ENCODE measurements at places on chromosomes 13 and 19. TPM values are rescaled to one million over a fixed set of nuclear protein-coding genes. Genes with fewer than 3 reads are reported as not detected.
A peak's percentile ranks its signal among the peaks of the same experiment; 100 is the strongest.

DNA sequence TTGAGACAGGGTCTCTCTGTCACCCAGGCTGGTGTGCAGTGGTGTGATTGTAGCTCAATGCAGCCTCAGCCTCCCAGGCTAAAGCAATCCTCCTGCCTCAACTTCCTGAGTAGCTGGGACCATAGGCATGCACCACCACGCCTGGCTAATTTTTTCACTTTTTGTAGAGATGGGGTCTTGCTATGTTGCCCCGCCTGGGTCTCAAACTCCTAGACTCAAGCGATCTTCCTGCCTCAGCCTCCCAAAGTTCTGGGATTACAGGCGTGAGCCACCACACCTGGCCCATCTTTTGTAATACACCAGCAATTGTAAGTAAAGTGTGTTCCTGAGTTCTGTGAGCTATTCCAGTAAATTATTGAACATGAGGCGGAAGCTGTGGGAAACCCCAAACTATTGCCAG, 6.7 kb downstream of the PLA2G4C start:
- no peaks in the 10 kb centered on the region for H3K4me1 ChIP-seq
- no peak for DNase-seq
- no peak overlapping the region for H3K27ac ChIP-seq
- H3K36me3 ChIP-seq = no peaks in the 10 kb centered on the region

GRCh38 chr13:33467556-33467955, 182.0 kb upstream of the STARD13 start:
- H3K4me1 ChIP-seq = no peaks in the 10 kb centered on the region
- no peak overlapping the region for H3K27ac ChIP-seq
- DNase-seq = no peak
- no peaks in the 10 kb centered on the region for H3K27me3 ChIP-seq
- no peak overlapping the region for H3K4me3 ChIP-seq
- no peaks in the 10 kb centered on the region for H3K36me3 ChIP-seq

DNA sequence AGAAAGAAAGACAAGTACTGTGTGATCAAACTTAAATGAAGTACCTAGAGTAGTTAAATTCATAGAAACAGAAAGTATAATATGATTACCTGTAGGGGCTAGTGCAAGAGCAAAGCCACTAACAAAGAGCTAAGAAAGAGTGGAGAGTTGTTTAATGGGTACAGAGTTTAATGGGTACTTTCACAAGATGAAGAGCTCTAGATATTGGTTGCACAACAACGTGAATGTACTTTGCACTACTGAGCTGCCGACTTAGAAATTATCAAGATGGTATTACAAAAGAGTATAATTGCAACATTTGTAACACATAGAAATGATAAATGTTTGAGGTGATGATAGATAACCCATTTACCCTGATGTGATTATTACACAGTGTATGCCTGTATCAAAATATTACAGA, 140.3 kb upstream of the GPC6 start:
- no peak overlapping the region for H3K4me3 ChIP-seq
- no peak overlapping the region for H3K27ac ChIP-seq
- H3K36me3 ChIP-seq = no peaks in the 10 kb centered on the region
- H3K4me1 ChIP-seq = no peaks in the 10 kb centered on the region
- no peaks in the 10 kb centered on the region for H3K27me3 ChIP-seq

GRCh38 chr13:67138970-67139369, 91.2 kb downstream of the PCDH9 start:
- H3K4me1 ChIP-seq = peaks cover 6% of the 10 kb centered on the region
- no peak for DNase-seq
- no peaks in the 10 kb centered on the region for H3K36me3 ChIP-seq
- H3K4me3 ChIP-seq = no peak overlapping the region

DNA sequence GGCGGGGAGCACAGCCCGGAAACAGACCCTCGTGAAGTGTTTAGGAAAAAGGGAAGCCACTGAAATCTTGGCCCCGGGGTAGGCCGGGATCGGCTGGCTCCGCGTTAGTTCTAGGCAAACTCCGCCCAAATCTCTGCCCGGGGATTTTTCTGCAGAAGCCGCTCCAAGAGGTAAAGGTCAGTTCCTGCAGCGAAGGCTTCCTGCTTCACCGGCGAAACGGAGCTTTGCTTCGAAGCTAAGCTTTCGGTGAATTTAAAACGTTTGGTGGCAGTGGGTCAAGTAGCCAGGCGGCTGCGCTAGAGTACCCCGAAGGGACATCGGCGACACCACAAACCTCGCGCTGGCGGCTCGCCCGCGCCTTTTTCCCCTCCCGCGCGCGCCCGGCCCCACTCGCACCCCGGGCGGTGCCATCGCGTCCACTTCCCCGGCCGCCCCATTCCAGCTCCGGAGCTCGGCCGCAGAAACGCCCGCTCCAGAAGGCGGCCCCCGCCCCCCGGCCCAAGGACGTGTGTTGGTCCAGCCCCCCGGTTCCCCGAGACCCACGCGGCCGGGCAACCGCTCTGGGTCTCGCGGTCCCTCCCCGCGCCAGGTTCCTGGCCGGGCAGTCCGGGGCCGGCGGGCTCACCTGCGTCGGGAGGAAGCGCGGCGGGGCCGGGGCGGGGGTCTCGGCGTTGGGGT, 441 bp downstream of the GJB2 start:
- no peak overlapping the region for H3K27ac ChIP-seq
- H3K27me3 ChIP-seq = peaks cover 56% of the 10 kb centered on the region
- H3K4me3 ChIP-seq = peak overlapping the region; percentile 54
- peaks cover 29% of the 10 kb centered on the region for H3K4me1 ChIP-seq
- H3K36me3 ChIP-seq = no peaks in the 10 kb centered on the region

GRCh38 chr13:67238277-67238859, 8.2 kb upstream of the PCDH9 start:
- no peaks in the 10 kb centered on the region for H3K27me3 ChIP-seq
- no peaks in the 10 kb centered on the region for H3K4me1 ChIP-seq
- no peaks in the 10 kb centered on the region for H3K36me3 ChIP-seq
- no peak for DNase-seq
- no peak overlapping the region for H3K4me3 ChIP-seq
- no peak overlapping the region for H3K27ac ChIP-seq

- no peak overlapping the region for H3K4me3 ChIP-seq
- H3K27me3 ChIP-seq = no peaks in the 10 kb centered on the region
- no peak overlapping the region for H3K27ac ChIP-seq
- DNase-seq = no peak
- no peaks in the 10 kb centered on the region for H3K36me3 ChIP-seq
Observed at GRCh38 chr19:35061583-35062373, 20.3 kb downstream of the HPN start.

DNA sequence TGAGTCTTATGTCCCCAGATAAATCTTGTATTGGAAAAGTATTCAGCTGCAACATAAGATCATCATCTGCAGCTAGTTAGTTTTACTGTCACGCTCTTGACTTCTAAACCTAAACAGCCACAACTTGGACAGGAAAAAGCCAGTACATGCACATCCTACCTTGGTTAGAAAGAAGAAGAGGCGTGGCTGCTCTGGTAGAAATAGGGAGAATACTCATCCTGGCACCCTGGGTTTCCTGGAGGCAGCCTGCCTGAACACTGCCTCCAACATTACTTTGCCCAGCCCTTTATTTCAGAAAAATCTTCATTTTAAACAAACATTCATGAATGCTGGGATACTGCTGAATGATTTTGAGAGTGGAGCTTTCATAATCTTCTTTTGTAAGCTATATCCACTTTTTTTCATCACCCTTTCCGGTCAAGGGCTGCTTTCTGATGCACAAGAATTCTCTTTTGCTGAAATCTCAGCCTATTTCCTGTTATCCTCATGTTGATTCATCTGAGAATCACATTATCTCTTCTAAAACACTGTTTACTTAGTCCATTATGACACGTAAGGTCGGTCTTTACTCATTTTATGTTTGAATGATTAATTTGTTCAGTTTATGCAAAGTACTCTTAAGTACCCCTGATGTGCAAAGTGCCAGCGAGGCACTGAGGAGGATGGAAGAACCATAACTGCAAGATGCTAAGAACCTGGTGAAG, 55.2 kb downstream of the STARD13 start:
- DNase-seq = no peak
- H3K27ac ChIP-seq = no peak overlapping the region
- no peaks in the 10 kb centered on the region for H3K27me3 ChIP-seq
- H3K4me1 ChIP-seq = peaks cover 35% of the 10 kb centered on the region

DNA sequence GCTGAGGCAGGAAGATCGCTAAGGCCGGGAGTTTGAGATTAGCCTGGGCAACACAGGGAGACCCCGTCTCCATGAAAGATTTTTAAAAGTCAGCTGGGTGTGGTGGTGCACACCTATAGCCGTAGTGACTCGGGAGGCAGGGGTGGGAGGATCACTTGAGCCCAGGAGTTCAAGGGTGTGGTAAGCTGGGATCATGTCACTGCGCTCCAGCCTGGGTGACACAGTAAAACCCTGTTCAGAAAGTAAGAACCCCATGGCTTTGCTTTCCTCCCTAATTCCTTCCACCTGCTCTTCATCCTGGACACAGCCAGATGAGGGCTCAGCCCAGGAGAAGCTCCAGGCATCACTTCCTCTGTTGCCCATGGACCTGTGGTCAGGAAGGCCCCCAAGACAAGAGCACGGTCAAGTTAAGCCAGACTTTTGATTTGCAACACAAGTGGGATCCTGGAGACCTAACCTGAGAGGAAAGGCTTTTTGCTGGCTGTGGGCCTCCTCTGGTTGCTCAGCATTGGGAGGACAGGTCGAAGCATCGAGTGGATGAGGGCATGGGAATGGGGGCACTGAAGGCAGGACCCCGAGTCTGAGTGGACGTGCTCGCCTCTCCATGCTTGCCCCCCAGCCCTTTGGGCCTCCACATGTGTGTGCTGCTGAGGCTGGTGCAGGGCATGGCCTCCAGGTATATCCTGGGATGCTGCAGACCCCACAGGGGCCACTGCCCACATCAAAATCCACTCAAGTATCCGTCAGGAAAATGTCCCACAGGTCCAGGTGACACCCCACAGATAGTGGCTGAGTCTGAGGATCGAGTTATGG, 25.4 kb downstream of the TUBA3C start:
- H3K27me3 ChIP-seq = no peaks in the 10 kb centered on the region
- DNase-seq = peak; percentile 36
- H3K27ac ChIP-seq = no peak overlapping the region
- no peaks in the 10 kb centered on the region for H3K4me1 ChIP-seq

- H3K27ac ChIP-seq = peak overlapping the region; percentile 68
- DNase-seq = peak; percentile 87
Observed at GRCh38 chr19:13978351-13979243, 26.3 kb downstream of the DCAF15 start.

- DNase-seq = no peak
- no peak overlapping the region for H3K4me3 ChIP-seq
- no peak overlapping the region for H3K27ac ChIP-seq
Observed at GRCh38 chr13:40527914-40528313, 138.5 kb downstream of the FOXO1 start.

DNA sequence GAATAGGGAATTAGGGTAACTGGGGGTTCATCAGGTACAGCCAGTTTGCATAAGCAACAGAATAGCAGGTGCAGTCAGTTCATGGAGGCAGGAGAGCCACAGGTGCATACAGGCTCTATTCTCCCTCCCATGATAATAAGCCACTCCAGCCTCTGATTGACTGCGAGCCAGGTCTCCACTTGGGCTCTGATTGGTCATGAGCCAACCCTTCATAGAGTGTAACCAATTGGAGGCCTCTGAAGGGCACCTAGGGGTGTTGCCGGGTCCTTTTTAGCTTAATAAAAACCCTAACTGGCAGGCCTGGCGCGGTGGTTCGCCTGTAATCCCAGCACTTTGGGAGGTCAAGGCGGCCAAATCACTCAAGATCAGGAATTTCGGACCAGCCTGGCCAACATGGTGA, 8.7 kb upstream of the CKM start:
- no peak for DNase-seq
- no peaks in the 10 kb centered on the region for H3K4me1 ChIP-seq
- H3K36me3 ChIP-seq = no peaks in the 10 kb centered on the region

GRCh38 chr19:41646589-41647204, 19.8 kb upstream of the CEACAM4 start:
- no peak overlapping the region for H3K27ac ChIP-seq
- DNase-seq = peak; percentile 82
- peaks cover 2% of the 10 kb centered on the region for H3K27me3 ChIP-seq
- H3K36me3 ChIP-seq = no peaks in the 10 kb centered on the region
- H3K4me1 ChIP-seq = no peaks in the 10 kb centered on the region
- no peak overlapping the region for H3K4me3 ChIP-seq

GRCh38 chr13:49550942-49551644, 34.3 kb downstream of the RCBTB1 start:
- H3K27me3 ChIP-seq = no peaks in the 10 kb centered on the region
- H3K27ac ChIP-seq = no peak overlapping the region
- H3K36me3 ChIP-seq = peaks cover 63% of the 10 kb centered on the region
- H3K4me3 ChIP-seq = no peak overlapping the region
- H3K4me1 ChIP-seq = no peaks in the 10 kb centered on the region

DNA sequence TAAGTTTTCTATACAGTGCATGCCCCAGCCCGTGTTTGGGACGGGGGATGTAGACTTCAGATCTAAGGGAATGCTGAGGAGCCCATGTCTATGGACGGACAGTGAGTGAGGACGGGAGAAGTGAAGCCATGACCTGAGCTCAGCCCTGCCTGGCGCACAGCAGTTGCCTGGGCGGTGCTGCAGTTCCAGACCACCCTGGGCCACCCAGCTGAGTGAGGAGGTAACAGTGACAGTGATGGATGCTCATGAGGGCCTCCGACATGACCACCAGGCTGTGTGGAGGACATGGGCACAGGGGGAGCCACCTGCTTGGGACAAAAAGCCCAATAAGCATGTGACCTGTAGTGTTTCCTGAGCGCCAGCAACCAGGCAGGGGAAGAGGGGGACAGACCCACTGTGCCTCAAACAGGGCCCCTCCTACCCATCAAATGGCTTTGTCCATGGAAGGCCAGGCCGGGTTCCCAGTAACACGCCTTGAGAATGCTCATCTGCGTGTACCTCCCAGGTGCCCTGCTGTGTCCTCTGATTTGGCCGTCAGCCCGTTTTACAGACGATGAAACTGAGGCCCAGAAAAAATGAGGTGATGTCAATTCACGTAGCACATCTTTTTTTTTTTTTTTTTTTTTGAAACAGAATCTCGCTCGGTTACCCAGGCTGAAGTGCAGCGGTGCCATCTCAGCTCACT, 22.6 kb downstream of the NOSIP start:
- DNase-seq = no peak
- H3K4me3 ChIP-seq = no peak overlapping the region
- no peaks in the 10 kb centered on the region for H3K27me3 ChIP-seq
- peaks cover 45% of the 10 kb centered on the region for H3K36me3 ChIP-seq

- no peaks in the 10 kb centered on the region for H3K4me1 ChIP-seq
- no peak for DNase-seq
- H3K27me3 ChIP-seq = no peaks in the 10 kb centered on the region
Observed at GRCh38 chr13:22848539-22849052, 332.2 kb upstream of the SGCG start.

DNA sequence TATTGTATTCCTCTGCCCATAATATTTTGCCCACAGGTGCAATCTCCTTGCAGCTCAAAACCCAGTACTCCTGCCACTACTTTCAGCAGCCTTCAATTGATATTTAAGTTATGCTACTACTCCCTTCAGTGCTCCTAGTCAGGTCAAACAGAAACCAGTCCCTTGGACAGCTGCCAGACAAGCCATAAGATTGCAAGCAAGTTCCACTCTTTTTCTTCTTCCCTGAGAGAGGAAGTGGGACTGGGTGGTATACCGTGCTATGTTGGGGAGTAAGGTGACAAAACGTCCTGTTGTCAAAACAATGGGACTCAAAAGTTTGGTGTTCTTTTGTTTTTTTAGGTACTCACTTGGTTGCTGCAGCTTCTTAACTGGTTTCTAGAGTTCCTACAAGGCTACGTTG, 63.1 kb upstream of the FRY start:
- no peaks in the 10 kb centered on the region for H3K27me3 ChIP-seq
- H3K4me1 ChIP-seq = peaks cover 10% of the 10 kb centered on the region
- H3K27ac ChIP-seq = no peak overlapping the region
- no peak for DNase-seq

MARCHF2 gene
- 58.7 TPM for total RNA-seq

ACER1 gene
- not detected for total RNA-seq

RASGRP4 gene
- 7.6 TPM for total RNA-seq

NFIX gene
- total RNA-seq = 168 TPM

GARIN5A gene
- total RNA-seq = 3.8 TPM

ZNF728 gene
- total RNA-seq = 0.96 TPM

SLC15A1 gene
- total RNA-seq = not detected

TMEM86B gene
- total RNA-seq = 4.3 TPM

ZIM2 gene
- total RNA-seq = not detected

All from upper lobe of right lung (tissue), 1 donor.